Stimulated activated naive CD4-positive, alpha-beta T cell treated with Interleukin-2 at 50 U/mL for 16 hours (primary cell): ENCODE measurements at places on chromosomes 12 and 14.
A peak's percentile ranks its signal among the peaks of the same experiment; 100 is the strongest.

GRCh38 chr12:102050660-102051430, 10.9 kb downstream of the WASHC3 start:
- DNase-seq: no peak

GRCh38 chr14:72869407-72870329, 24.2 kb downstream of the DPF3 start:
- DNase-seq: no peak

DNA sequence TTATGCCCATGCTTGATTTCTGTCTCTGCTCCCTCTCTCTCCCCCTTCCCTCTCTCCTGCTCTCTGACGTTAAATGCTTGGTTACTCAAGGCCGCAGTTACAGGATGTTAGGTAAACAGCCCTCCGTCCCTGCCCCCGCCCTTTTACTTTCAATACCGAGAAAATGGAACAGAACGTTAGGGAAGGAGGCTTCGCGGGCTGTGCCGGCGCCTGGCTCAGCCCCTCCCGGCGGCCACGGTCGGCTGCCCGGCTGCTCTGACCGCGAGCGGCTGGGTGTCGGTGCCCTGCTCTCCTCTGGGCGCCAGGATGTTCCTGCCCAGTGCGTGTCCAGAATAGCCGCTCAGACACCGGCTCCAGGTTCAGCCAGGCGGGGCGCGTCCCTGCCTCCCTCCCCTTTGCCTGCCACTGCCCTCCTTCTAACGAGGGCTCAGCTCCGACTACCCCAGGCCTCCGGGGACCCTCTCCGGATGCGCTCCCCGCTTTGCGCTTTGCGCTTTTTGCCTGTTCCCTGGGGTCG, 166.1 kb downstream of the ADCK1 start:
- DNase-seq: no peak

DNA sequence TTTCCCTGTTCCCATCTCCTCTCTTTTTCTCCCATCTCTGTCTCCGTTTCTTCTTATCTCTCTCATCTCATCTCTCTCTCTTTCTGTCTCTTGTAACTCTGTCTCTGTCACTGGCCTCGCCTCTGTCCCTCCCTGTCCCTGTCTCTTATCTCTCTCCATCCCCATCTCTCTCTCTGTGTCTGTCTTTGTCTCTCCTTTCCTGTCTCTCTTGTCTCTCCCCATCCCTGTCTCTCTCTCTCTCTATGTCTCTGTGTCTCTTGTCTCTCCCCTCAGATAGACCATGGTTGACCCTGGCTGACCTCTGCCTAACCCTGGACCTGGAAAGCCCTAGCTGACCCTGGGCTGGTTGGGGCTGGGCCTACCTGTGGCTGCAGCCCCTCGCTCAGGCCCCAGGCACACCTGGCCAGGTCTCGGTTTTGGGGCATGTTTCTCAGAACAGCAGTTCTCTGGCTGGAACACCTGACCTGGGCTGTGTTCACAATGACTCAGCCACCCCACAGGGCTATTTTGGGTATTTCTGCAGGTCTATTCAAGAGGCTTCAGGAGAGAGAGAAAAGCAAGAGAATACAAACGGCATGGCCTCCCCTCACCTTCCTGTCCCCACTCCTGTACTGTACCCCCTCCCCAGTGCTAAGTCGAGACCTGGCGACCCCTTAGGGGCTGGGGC, 174.4 kb downstream of the TMEM121 start:
- no peak for DNase-seq

DNA sequence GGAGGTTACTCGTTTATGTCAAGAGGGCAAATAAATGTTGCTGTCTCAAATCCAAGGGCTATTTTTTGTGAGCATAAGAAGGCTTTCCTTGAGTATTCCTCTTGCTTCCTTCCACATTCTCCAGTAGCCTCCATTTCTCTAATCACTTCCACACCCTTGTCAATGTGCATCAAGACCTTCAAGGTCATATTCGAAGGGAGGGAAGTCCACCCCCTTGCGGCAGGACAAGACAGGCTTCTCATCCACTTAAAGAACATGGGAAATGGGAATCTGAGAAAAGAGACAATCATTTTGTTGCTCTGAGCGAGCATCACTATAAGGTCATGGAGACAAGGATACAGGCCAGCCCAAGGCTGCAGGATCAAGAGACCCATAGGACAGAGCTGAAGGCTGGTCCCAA, 13.2 kb upstream of the DHRS2 start:
- DNase-seq: no peak

DNA sequence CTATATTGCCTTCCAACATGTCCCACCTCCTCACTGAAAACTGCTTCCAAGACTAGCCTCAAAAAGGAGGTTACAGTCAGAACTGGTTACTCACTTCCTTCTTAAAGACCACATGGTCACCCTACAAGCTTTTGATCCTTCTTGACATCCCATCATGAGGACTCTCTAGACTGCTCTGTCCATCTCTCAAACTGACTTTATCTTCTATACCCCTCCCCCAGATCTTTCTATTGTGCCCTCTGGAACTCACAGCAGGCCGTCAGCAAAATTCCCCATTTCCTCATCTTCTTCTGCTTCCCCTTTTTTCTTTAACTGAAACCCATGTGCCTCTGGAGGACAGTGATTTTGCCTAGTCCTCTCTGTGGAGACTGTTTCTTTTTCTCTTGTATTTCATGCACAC, 18.1 kb upstream of the IGF1 start:
- DNase-seq: no peak

DNA sequence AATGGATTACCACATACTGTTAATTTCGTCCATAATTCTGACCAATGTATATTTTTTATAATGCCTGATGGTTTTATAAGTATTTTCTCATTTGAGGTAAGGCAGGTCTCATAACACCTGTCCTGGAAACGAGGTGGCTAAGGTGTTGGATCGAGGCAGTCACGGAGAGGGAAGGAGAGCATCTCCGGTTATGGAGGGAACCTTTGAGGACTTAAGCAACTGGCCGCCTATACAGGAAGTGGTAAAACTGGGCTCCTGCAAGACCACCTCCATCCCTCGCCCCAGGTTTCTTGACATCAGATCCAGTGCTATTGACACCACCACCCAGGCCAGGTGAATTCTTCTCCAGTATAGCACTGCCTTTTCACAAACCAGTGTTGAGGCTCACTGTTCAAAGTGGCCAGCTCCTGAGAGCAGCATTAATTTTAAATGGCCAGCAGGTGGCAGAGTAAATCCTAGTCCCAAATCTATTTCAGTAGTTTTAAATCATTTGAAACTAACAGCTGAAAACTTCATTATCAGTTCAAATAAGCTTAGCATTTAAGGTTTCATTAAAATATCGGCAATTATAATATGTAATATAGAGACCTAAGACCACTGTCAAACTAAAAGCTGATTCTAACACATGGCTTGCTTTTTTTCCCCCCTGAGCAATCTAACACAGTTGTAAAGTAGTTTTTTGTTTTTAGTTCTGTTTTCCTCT, 100.8 kb downstream of the PPM1A start:
- DNase-seq: peak; percentile 5

- DNase-seq: no peak
Observed at GRCh38 chr12:1619587-1619986, 9.4 kb upstream of the WNT5B start.

DNA sequence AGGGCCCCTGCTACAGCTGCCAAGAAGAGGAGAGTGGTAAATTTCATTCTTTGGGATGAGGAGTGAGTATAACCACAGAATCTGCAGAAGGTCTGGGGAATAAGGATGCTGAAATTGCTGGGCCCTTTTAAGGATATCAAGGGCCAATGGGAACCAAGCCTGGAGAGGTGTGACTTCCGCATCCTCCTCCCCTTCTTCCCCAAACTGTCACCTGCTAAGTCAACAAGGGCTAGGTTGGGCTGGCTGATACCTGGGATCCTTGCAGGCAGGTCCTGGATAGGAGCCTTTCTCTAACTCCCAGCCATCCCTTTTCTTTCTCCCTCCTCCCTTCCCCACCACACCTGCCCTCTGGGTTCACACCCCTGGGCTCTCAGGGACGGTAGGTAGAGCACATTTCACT, at the start of gene LACRT:
TSS of gene LACRT (minus strand) at position 101 of the 400 bp plus-strand sequence. CDS start at position 47, 54 bp downstream.
- DNase-seq: no peak

DNA sequence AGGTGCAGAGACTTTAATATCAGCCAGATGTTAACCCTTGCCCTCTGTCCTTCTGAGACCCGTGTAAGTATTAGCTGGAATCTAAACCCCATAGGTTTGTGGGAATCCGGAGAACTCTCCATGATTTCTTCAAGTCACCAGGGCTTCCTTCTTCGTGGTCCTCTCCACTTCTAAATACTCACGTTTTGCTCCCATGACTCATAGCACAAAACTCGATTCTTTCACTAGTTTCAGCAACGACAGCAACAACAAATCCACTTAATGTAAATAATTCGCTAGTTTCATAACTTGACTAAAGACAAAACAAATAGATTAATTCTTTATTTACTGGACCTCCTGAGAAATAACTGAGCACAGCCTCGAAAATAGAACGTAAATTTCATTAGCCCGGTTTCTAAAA, 4.4 kb upstream of the CLEC2A start:
- no peak for DNase-seq

GRCh38 chr12:39915249-39915648, 190.6 kb downstream of the SLC2A13 start:
- DNase-seq: no peak

DNA sequence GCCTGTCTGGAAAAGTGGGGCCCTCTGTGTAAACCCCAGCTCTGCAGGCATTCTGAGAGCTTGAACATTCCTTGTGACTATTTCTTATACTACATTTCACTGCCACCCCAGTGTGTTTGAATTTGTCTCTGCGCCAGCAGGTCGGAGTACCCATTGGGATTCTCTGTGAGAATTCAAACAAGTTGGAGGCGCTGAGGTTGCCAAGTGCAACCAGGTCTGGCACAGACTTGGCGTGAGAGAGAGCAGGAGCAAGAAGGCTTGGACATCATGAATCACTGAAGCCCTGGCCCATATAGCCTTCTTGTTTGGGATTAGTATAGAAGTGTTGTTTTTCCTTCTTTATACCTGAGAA, 33.0 kb upstream of the ATP2A2 start:
- DNase-seq: no peak

DNA sequence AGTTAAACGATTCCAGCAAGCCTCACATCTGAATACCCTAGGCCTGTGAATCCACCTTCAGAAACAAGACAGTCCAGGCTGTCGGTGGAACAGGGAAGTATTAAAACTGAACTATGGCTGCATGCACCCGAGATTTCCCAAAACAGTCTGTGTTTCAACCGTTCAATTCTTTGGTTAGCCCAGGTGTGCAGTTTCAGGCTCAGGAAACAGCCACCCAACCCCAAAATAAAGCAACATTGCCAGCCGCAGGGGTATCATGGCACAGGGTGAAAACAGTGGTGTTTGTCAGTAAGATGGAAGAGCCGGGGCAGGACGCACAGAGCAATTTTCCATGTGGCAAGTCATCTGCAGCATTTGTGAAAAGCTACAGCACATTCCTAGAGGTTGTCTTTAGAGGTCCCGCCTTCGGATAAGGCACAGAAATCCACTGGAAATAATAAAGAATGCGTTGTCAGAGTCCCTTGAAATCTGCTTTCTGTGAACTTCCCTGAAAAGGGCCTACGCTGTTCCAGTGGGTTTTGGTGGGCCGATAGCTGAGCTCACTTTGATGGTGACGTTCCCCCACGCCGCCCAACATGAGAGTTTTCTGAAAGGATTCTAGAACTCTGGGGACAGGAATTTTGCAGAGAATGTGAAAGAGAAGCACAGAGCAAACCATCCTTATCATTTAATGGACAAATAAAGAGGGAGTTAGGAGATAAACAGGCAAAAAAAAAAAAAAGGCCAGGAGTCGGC, 84.9 kb downstream of the BCL11B start:
- no peak for DNase-seq

GRCh38 chr12:128909653-128910052, 56.4 kb downstream of the GLT1D1 start:
- DNase-seq: no peak

GRCh38 chr14:20857630-20858261, 33.4 kb upstream of the RNASE3 start:
- peak; percentile 42 for DNase-seq

- DNase-seq: no peak
Observed at GRCh38 chr14:78227248-78228077, 57.3 kb downstream of the NRXN3 start.
